Panc1 (cell line): ENCODE measurements at places on chromosomes 12 and 14.

DNA sequence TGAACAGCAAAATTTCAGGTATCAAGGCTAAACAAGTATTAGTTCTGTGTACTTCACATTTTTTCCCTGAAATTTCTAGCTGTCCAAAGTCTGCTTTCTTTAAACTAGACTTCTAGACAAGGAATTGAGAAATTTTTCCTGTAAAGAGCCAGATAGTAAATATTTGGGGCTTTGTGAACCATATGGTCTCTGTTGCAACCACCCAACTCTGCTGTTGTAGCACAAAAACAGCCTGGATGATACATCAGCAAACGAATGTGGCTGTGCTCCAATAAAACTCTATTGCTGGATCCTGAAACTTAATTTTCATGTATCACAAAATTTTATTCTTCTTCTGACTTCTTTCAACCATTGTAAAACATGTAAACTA is 96.0 kb upstream of the SLC38A4 start:
- DNase-seq = no peak

GRCh38 chr12:31308116-31308515 is 17.8 kb downstream of the SINHCAF start:
- DNase-seq = no peak

- no peak for DNase-seq
These were observed 3.7 kb downstream of the REM2 start for GRCh38 chr14:22886500-22887259.

GRCh38 chr12:1744932-1745331 is 54.1 kb downstream of the ADIPOR2 start:
- no peak for DNase-seq

GRCh38 chr12:29858270-29858786 is 74.6 kb upstream of the TMTC1 start:
- no peak for DNase-seq

GRCh38 chr12:11477110-11477509 is 81.7 kb upstream of the PRB2 start:
- DNase-seq = no peak

DNA sequence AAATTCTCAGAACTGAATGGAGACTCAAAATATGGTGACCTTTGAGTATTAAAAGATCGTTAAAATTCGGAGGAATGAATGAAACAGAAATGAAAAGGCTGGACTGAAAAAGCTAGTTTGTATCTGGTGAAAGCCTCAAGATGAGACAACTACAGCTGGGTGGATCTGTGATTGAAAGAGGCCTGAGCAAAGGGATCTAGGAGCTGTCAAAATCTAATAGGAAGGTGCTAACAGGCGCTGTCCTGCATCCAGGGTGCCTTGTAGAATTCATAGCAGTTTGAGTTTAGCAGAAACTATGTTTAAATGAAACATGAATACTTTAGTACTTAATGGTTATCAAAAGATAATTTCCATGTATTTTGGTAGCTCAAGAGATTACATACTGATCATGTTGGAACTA is 2.3 kb downstream of the YY1 start:
- DNase-seq = no peak

DNA sequence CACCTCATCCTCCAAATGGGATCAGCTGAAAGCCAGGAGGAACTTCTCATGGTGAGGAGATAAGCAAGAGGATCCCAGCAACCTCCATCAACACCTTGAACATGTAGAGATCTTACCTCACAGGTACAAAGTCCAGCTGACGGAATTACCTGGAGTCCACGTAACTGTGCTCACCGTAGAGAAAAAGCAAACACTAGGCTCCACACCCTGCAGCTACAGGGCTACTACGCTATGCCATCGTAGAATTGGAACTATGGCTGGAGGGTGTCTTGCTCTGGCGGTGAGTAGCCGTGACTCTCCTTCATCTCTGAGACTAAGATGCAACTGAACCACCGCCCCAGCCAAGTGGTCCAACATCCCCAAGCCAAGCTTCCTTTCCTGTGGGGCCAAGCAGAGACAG is 50.5 kb downstream of the CRY1 start:
- DNase-seq = no peak

DNA sequence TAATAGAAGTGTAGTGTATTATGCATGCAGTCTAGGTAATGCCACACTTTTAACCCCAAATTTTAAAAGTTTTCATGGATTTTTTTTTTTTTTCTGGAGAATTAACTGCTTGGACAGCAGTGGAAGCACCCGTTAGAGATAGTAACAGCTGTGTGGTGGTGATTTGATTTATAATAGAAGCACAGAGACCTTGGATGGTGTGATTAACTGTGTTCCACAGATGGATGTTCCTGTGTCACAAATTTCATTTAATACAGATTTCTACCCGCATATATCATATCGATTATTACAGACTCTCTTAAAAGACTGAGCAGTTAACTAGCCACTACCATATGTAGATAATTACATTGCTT is 47.0 kb downstream of the IFT81 start:
- DNase-seq = no peak

DNA sequence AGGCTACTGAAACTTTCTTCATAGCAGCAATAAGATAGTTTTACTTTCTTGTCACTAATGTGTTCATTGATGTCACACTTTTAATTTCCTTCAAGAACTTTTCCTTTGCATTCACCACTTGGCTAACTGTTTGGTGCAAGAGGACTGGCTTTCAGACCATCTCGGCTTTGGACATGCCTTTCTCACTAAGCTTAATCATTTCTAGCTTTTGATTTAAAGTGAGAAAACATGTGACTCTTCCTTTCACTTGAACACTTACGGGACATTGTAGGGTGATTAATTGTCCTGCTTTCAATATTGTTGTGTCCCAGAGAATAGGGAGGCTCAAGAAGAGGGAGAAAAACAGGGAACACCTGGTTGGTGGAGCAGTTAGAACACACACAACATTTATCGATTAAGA is 41.9 kb downstream of the IFNG start:
- no peak for DNase-seq
